Calu3 (cell line): ENCODE measurements at places on chromosomes 1 and 21. TPM values are rescaled to one million over a fixed set of nuclear protein-coding genes. Genes with fewer than 3 reads are reported as not detected.

Gene PIK3C2B
- total RNA-seq, result 24.4 and 33.9 TPM in 2 replicates

Gene SH2D1B
- total RNA-seq, result not detected in 2 replicates

Gene RHD
- not detected in 2 replicates for total RNA-seq

Gene TSPAN1
- total RNA-seq, result 46.2 and 94.8 TPM in 2 replicates

Gene CCDC24
- 19.7 and 20.2 TPM in 2 replicates for total RNA-seq

Gene KRTAP7-1
- total RNA-seq, result not detected in 2 replicates

- DNase-seq, result no peak
Measured at GRCh38 chr1:160778976-160779375, 17.0 kb upstream of the LY9 start.

- DNase-seq, result peak; percentile 42
Measured at GRCh38 chr1:7616076-7616832, 154.8 kb upstream of the VAMP3 start.

DNA sequence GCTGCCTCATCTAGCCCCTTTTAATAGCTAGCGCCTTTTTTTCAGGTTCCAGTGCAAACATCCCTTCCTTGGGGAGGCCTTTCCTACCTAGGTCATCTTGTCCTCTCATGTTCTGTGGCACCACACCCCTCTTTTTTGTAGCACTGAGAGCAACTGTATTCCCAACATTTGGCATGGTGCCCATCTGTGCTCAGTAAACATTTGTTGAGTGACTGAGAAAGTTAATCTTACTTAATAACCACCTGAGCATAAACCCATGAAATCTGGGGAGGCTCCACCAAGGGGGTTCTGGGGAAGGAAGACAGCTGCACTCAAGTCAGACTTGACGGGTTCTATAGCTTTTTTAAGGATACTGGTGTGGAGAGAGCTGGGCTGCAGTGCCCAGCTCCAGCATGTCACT lies 90.0 kb downstream of the NOS1AP start:
- DNase-seq, result peak; percentile 60

DNA sequence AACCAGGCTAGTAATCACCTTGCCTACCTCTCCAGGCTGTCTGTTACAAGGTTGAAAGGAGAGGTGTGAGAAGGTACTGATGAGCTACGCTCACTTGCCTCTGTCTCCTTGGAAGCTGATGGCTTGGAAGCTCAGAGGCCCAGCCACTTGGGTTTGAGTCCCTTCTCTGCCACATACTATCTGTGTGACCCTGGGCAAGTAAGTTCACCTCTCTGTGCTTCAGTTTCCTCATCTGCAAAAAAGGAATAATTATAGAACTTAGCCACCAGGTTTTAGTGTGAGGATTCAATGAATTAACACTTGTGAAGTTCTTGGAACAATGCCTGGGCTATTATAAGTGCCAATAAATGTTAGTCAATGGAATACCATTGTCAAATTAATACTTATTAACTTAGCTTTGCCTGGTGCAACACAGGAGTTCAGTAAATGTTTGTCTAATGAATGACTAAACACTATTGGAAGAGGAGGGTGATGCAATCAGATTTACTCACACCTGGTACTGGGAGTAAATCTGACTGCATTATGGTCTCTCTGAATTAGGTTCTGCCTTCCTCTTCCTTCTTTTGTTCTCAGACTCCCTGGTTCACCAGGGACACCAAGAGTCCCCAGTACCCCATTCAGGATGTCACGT lies 55.5 kb downstream of the TRABD2B start:
- peak; percentile 28 for DNase-seq

GRCh38 chr1:55127827-55128343 lies 87.3 kb downstream of the USP24 start:
- no peak for DNase-seq

DNA sequence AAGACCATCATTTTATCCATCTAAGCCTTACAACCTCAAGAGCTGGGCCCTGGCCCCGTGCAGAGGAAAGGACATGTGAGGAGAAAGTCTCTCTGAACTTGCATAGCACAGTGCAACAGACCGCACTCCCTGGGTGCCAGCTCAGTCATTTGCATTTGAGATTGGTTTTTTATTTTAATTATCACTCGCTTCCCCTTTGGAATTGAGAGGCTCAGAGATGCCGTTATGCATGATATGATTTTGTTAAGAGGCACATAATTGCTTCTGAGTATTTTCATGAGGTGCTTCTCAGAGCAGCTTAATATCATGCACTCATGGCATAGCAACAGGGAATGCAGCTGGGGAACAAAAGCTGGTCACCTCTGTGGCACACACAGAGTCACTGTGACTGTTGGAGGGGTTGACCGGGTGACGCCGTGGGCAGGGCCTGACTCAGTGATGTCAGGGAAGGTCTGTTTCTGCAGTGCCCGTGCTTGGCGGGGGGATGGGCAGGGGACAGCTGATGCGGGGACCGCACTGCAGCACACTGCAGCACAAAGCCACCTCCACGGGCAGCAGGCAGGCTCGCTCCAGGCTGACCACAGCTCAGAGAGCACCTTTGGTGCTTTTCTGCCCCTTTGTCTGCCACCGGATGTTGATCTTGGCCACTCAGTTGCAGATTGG lies 43.2 kb upstream of the VAMP3 start:
- DNase-seq, result no peak
